ENCODE measurements at places on chromosomes 5 and 9.

DNA sequence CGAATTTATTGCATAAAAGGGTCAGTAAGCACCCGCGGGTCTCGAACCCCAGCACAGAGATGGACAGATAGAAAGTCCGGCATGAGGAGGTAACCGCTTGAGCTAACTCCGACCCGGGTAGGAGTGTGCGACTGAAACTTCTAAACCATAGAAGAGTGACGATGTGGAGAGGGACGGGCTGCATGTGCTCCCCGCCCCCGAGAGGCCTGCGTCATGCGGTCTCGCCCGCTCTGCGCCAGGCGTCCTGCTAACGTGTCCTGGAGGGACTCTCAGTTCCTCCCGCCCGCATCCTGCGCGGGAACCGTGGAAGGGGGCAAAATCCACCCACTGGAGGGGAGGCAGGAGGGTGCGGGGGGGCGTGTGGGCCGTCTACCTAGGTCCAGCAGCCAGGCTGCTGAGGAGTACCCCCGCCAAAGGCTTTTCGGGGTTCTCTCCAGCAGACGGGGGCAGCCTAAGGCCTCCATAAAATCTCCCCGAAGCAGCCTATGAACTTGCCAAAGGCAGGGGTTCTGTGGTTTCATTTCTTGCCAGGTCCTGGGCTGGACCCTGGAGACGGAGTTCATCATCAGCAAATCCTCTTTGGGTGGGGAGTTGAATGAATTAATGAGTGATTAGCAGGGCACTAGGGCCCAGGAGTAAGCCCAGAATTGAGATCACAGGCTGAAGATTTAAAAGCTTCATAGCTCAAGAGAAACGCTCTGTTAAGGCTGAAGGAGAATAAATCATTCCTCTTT is 51.9 kb downstream of the TGFBI start:
- peak; percentile 97 for ATAC-seq

- ATAC-seq = peak; percentile 67
These were observed 288.8 kb downstream of the GLIS3 start for GRCh38 chr9:4011054-4011453.

GRCh38 chr5:150618588-150619281 is 21.7 kb upstream of the SYNPO start:
- ATAC-seq = no peak

DNA sequence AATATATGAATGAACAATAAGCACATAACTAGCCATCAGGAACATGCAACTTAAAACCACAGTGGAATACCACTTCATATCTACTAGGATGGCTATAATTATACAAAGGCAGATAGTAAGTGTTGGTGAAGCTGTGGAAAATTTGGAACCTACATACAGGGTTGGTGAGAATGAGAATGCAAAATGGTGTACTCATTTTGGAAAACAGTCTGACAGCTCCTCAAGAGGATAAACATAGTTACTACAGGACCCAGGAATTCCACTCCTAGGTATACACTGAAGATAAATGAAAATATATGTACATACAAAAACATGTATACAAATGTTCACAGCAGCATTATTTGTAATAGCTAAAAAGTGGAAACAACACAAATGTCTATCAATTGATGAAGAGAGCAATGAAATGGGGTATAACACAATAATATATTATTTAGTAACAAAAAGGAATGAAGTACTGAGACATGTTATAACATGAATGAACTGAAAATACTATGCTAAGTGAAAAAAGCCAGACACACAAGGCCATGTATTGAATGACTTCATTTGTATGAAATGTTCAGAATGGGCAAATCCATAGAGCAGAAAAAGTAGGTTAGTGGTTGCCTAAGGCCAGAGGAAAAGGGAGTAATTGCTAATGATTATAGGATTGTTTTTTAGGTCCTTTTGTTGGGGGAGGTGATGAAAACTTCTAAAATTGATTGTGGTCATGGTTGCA is 31.2 kb upstream of the CDK5RAP2 start:
- no peak for ATAC-seq

GRCh38 chr5:131973089-131973712 is 27.7 kb upstream of the MEIKIN start:
- ATAC-seq = no peak

GRCh38 chr5:124707520-124707919 is 38.9 kb downstream of the ZNF608 start:
- ATAC-seq = no peak

DNA sequence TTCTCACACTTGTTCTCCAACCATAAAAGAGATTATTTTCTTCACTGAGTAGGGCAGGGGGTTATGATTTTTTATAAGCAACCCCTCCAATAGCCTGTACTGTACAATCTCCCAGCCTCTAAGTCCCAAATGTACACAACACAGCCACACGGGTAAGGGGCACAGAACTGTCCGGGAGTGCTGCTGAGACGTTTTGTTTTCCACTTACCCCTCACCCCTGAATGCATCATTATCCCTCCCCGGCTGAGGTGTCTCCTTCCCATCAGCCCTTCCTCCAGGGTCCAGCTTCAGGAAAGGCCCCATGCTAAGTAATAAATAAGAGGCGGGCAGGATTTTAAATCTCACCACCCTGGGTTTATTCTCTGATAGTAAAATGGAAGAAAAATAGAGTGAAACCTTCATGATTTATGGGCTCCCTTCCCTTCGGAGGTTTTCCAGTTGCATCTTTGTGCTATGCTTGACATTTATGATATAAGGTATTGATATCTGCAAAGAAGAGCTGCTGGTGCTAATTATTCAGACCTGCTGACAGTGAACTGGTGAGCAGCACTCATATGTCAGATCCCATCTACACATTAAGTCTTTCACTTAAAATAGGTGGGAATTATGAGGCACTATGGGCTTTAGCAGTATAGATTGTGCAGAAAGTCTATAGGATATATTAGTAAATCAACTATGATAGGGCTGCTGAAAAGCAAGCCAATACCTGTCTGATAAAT is 67.2 kb upstream of the MEGF10 start:
- ATAC-seq = no peak

GRCh38 chr9:20553558-20554149 is 68.6 kb downstream of the MLLT3 start:
- ATAC-seq = no peak

DNA sequence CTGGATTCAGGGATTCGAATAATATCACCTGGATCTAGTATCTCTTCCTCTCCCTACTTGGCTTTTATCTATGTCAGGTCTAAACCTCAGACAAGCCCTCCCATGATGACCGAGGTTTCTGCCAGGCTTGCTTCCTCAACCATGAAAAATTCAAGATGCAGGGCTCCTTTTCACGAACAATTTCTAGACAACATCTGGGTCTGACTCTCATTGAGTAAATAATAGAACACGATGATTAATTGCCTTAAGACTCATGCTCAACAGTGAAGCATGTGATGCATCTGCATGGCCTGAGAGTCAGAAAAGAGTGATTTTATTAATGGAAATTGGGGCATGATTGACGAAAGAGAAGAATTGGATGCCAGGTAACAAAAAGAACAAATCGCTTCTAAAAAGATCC is 277.2 kb upstream of the ZNF608 start:
- ATAC-seq = peak; percentile 59

GRCh38 chr9:2628919-2629318 is 7.3 kb downstream of the VLDLR start:
- peak; percentile 70 for ATAC-seq

DNA sequence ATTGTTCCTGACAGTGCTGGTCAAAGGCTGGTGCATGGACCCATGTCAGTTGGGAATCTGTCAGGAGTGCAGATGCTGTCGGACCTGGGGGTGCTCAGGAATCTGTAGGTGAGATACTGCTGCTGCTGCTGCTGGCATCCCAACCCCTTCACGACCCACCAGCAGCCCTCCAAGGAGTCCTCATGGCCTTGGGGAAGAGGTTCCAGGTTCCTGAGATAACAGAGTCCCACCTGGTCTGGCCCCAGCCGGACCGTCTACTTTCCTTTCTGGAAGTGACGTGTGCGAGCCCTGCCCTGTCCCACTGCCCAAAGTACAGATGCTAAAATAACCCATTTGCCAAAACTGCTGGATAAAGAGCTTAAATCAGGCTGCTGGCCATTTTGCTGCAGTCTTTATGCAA is 4.3 kb downstream of the NXNL2 start:
- no peak for ATAC-seq

DNA sequence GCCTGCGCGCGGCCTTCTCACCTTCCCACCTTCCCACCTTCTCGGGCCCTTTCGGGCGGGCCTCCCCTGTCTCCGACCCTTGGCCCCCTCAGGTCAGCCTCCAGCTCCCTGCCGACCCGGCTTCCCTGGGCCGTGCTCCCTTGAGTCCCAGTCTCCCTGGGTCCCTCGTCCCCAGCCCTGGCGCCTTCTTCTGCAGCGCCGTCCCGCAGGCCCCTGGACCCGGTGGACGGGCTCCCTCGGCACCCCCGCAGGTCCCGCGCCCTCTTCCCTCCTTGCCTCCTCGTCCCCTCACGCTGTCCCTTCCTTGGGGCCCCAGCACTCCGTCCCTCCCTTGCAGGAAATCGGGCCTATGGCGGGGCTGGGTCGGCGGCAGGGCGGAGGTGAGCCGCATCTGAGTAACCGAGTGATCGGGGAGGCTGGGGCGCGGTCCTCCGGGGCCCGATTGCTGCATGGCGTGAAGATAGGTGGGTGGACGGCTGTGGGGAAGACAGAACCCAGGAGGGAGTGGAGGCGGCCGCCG is 7.6 kb downstream of the ARPC5L start:
- ATAC-seq = peak; percentile 36

DNA sequence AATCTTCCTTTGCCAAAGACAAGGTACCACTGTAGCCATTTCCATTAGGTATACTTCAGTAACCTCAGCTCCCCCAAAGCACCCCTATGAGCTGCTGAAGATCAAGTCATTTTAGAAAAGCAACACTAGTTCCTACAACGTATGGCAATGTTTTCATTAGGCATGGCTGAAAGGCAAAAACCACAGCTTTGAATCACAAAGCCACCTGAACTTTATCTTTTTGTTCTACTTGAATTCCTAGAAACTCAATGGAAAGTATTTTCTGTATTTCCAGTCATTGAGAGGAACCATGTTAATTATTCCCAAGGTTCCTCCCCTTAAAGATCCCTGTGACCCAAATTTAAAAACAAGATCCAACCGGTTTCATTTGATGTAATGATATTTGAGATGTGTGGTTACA is 152.1 kb downstream of the EFNA5 start:
- ATAC-seq = no peak

GRCh38 chr9:4892501-4893194 is 92.4 kb upstream of the JAK2 start:
- no peak for ATAC-seq

DNA sequence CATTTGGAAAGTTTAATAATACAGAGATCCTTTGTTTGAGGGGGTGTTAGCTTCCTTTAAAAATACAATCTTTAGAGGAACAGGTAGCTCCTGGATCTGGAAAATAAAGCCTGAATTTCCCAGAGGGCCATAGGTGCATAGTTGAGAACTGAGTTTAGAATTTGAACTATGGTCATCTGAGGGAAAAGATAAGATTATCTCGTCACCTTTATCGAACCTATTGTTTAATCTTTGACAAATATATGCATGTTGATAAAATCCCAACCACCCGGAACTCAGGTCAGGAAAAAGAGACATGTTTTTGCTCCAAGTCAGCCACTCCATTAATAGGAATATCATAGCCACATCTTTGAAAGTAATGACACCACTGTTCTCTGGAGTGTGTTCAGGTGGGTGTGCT is 91.7 kb upstream of the FAM169A start:
- ATAC-seq = no peak

GRCh38 chr5:133596049-133596448 is 16.3 kb downstream of the FSTL4 start:
- no peak for ATAC-seq

DNA sequence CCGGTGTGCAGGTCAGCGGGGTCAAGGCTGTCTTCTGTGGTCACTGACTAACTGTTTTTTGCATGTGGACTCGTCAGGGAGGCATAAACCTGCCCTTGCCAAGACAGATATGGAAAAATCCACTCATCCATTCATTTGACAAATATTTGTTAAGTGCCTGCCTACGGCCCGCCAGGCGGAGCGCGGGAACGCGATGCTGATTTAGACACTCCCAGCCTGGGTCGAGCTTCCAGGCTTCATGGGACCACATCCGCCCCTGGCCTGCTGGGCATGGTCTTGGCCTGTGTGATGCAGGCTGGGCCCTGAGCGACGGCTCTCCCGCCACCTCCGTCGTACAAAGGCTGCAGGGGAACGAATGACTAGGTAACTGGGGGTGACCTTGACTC is 18.1 kb downstream of the MYMK start:
- ATAC-seq = peak; percentile 30

GRCh38 chr5:160174290-160174689 is 55.0 kb upstream of the FABP6 start:
- ATAC-seq = no peak

- ATAC-seq = no peak
These were observed 196.5 kb downstream of the ZNF608 start for GRCh38 chr5:124549891-124550436.

GRCh38 chr5:149130121-149130914 is 11.0 kb upstream of the ABLIM3 start:
- no peak for ATAC-seq

DNA sequence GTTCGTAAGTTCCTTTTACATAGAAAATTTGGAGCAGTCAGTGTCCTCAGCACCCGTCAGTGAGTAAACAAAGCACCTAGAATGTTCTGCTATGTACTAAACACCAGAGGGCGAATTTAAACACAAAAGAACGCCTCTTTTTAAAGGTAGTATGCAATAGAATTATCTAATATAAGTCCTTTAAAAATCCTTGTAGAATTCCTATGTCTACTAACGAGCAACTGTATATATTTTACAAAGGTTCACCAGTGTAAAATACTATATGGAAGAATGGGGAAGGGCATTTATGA is 499 bp upstream of the TMEM232 start:
- peak; percentile 28 for ATAC-seq
